ENCODE measurements at places on chromosomes 11 and 22.

- DNase-seq = no peak
These were observed 141.4 kb downstream of the NTM start for GRCh38 chr11:131511794-131512193.

GRCh38 chr22:23074451-23074850, 4.1 kb downstream of the GNAZ start:
- no peak for DNase-seq

GRCh38 chr11:8025816-8026215, 38.7 kb downstream of the EIF3F start:
- DNase-seq = no peak

DNA sequence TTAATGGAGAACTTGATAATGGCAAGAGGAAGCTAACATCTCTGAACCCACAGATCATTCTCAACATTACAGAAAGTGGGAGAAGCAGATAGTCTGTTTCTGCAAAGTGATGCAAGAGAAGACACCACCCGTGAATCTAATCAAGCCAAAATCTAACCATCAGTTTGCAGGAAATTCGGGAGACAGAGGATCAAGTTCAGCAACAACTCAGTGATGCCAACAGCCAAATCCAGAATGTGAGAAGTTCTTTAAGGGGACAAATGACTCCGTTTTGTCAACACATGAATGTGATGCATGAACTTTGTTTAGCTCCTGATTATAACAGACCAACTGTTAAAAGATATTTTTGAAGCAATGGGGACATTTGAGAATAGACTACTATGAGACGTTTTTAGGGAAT, 95.2 kb upstream of the LDLRAD3 start:
- no peak for DNase-seq

- DNase-seq = no peak
These were observed 15.3 kb upstream of the SYTL2 start for GRCh38 chr11:85826116-85826855.

DNA sequence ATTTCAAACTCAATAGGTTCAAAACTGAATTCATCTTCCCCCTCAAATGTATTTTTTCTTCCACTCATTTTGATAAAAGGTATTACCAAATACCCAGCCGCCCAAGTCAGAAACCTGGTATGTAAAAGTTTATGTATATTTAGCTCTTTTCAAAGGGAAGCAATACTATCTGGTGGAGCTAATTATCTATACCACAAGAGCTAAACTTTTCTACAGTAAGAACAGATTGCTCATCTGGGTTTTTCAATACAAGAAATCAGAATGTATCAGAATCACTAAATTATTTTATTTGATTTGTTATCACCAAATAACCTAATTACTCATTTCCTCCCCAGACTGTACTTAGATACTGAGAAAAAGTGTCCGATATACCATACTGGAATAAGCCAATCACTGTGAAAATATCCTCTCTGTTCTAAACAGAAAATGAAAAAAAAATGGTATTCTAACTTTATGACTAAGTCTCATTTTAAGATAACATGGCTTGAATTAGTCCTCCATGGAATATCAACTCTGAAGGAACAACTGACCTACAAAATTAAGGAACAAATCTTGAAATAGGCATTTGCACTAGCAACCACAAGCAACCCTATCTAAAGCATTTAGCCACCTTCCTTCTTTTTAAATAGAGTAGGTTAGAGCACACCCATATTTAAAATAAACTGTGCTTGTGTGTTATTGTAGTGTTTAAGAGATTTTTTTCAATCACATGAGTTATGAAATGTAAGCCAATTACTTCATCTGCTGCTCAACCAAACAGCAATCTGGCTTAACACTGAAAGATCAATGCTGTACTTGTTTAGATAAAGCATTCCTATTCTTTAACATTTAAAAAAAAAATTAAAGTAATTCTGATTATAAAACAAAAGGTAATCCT, 35.0 kb downstream of the RDX start:
- no peak for DNase-seq

DNA sequence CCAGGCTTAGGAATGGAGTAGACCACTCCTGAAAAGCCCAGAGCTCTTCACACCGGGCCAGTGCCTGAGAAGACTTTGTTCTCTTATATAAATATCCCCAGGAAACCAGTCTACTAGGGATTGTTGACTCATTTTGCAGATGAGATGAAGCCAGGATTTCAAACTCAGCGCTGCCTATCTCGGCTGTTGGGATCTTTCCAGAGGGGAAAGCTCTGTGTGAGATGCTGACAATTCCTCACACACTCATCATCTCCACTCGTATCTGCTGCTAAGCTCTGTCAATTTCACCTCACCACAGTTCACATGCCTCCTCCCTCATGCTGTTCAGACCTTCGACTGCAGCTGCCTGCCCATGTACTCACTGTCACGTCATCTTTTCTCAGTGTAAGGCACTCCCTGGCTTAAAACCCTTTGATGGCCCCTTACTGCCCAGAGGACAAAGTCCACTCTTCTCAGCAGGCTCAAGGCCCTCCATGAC, 12.5 kb downstream of the USH1C start:
- no peak for DNase-seq

- DNase-seq = no peak
These were observed 566.8 kb upstream of the KIRREL3 start for GRCh38 chr11:127567237-127567932.

DNA sequence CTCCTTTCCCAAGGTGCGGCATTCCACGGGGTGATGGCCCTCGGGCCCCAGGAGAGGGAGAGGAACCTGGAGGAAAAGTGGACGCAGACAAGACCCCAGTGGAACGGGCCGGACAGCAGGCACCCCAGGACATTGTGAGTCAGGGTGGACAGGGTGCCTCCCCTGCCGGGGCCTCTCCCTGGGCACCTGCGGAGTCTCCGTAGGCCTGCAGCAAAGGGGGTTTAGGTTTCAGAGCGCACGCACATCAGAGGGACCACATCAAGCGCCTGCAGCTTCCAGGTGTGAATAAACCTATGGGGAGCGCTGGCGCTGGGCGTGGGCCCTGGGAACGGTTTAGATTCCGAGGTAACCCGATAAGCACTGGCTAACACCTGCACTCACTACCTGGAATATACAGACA, 22.7 kb upstream of the FGF19 start:
- DNase-seq = no peak

- no peak for DNase-seq
These were observed 20.8 kb upstream of the GAB2 start for GRCh38 chr11:78438298-78438975.

DNA sequence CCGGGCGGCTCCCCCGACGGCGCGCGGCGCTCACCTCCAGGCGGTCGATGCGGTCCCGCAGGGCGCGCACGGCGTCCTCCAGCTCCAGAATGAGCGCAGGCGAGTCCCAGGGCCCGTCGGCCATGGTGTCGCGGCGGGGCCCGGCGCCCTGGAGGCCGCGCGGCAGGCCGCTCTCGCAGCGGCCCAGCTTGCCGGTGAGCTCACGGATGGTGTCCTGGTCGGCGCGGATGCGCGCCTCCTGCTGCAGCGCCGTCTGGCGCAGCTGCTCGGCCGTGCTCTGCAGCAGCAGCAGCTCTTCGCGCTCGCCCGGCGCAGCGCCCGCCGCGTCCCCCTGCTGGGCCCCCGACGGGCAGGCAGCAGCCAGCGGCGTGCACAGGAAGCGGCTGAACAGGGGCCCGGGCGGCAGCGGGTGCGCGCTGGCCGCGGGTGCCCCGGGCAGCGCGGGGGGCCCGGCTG, 599 bp downstream of the NPTXR start:
- DNase-seq = no peak

DNA sequence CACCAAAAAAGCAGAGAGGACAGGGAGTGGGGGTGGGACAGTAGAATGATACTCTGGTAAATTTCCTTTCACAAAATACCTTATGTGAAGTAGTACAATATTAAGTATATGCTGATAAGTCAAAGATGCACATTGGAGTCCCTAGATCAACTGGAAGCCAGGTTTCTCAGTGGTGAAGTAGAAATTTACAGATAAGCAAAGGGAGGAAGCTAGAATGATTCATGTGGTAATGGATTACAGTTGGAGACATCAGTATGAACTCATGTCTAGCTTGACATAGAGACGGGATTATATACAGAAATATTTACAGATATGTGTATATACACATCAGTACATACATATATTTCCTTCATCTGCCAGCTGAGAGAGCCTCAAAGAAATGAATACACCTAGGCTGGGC, 21.5 kb downstream of the PLEKHB1 start:
- DNase-seq = no peak

DNA sequence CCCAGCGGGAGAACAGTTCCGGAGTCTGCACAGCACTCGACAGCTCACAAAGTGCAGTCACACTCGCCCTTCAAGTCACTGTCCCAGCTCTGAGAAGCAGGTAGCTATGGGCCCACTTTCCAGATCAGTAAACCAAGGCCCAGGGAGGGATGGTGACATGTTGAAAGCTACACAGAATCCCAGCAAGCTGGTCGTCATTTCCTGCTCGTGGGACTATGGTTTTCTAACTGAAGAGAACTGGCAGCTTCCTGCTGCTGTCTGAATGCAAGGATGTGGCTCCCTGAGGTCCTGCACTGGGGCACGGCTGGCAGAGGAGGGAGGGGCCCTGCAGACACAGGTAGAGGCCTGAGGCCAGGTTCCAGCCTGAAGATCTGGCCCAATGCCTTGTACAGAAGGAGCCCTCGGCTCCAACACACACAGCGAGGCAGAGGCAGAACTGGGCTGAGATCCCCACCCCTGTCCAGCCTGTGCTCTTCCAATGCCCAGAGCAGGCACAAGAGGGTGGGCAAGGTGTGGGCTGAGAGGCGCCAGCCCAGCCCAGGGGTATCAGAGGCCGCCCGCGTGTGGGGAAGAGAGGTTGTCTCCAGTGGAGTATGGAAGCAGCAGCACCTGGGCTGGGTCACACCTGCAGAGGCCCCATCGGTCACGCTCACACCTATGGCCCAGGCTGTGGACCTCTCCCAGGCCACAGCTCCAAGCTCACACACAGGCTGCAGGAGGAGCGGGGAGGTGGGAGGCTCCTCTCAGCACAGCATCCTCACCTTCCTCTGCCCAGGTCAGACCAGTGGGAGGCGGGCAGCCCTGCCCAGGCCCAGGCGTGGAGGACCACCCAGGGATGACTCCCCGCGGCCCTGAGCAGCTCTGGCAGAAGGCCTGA, 119.2 kb downstream of the PHF21B start:
- DNase-seq = no peak

DNA sequence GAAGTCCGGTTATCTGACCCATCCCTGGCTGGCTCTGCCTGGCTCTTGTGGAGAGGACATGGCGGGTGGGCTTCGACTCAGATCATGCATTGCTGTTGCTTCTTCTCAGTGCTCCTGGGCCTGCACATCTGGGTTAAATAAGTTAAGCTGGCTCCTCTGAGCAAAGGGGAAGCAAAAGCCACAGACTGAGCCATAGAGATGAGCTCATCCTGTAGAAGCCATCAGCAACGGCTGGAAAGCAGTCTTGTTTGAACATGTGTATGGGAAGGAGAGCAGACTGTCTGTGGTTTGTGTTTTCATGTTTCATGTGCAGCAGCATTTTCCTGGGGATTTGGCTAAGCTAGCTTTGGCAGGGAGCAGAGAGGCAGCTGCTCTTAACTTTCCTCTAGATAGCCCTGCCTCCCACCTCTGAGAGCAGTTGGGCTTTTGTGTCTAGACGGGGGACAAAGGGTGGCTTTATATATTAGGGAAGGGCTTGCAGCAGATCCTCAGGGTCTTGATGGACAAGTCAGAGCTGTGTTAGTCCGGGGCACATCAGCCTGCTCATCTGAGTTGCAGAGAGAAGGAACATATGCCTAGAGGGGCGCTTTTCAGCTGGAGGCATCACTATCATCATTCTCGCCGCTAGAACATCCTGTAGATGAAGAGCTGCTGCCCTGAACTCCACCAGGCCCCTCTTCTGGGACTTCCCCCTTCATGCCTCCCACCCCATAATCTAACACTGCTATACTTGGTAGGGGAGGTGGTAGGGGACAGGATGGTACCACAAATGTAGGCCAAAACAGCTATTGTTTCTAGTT, 14.9 kb downstream of the DCPS start:
- DNase-seq = peak; percentile 93

DNA sequence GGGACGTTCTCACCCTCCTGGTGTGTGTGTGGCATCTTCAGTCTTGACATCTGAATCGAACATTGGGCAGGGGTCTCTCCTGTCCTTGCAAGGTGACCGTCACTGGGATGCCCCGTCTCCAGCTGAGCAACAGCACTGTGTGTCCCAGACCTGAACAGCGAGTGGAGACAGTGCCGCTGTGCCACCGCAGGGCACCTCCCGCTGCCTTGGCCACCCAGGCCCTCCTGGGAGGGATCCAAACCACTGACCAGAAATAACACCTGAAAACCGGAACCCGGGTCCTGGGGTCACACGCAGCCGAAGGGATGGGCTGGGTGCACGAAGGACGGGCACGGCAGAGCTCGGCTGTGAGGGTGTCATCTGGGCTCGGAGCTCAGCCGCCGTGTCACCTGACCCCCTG, 102.2 kb downstream of the BRD1 start:
- DNase-seq = peak; percentile 55

GRCh38 chr11:60922906-60923305, 1.4 kb upstream of the TMEM132A start:
- no peak for DNase-seq
